ENCODE measurements at places on chromosomes 6 and 20.

GRCh38 chr6:158913580-158913979 lies 86.4 kb downstream of the RSPH3 start:
- DNase-seq, result no peak

GRCh38 chr20:840858-841567 lies 7.5 kb downstream of the FAM110A start:
- peak; percentile 92 for DNase-seq

DNA sequence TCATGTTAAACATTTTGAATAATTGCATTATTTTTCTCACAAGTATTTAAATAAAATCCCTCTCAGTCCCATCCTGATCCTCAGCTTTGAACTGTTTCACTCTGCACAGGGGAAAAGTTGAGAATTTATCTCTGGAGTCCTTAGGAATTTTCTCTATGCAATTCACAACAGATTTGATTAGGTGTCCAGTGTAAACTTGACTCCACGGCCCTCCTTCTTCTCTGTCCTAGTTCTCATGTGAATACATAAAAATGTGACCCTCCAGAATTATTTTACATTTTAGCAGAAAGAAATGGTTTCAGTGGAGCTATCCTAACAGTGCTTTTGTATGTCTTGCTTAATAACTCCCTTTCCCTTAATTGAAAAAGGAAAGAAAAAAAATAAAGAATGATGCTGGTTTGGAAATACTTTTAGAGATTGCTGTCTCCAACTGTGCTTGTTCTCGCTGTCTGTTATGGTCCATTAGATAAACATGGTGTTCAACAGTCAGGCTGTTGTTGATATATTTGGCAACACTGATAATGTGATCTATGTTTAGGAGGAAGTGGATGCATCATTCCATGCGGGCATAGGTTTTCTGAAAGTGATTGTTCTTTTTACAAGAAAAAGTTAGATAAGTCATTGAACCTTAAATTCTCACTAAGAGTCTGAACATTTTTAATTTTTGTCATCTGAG lies 599.4 kb upstream of the CITED2 start:
- DNase-seq, result no peak

DNA sequence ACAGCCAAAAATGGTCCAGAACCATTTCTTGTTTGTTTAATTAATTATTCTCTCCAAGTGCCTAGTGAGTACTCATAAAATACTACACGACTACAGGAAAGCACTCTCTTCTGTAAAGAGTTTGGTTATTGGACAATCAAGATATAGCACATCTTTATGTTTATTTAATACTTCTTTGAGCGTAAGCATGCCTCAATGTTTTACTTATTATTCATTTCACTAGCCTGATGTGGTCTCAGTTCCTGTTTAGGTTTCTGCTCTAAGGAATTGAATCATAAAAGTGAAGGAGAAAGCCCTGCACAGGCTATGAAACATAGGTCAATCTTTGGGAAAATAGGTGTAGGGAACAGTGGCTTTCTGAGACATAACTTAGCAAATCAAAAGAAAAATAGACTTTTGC lies 45.9 kb upstream of the AIG1 start:
- DNase-seq, result no peak

GRCh38 chr6:113147544-113147943 lies 709.6 kb upstream of the MARCKS start:
- DNase-seq, result no peak

- DNase-seq, result no peak
These were observed 10.9 kb downstream of the ZNF217 start for GRCh38 chr20:53582574-53583351.

All from upper lobe of left lung (tissue), 6 donors.